BJ (cell line): ENCODE measurements at places on chromosomes 6 and 20. TPM values are rescaled to one million over a fixed set of nuclear protein-coding genes. Genes with fewer than 3 reads are reported as not detected.

RSPH9 gene
- 0.65 and 0.77 TPM in 2 replicates for polyA plus RNA-seq

GRCh38 chr6:30100154-30100553, 12.7 kb downstream of the TRIM31 start:
- no peak for DNase-seq

GRCh38 chr6:15287670-15288375, 42.0 kb downstream of the JARID2 start:
- DNase-seq, result no peak

- DNase-seq, result no peak
Measured at GRCh38 chr6:113642714-113643406, 214.3 kb upstream of the MARCKS start.

BPIFB4 gene
- polyA plus RNA-seq, result not detected in 2 replicates

DNA sequence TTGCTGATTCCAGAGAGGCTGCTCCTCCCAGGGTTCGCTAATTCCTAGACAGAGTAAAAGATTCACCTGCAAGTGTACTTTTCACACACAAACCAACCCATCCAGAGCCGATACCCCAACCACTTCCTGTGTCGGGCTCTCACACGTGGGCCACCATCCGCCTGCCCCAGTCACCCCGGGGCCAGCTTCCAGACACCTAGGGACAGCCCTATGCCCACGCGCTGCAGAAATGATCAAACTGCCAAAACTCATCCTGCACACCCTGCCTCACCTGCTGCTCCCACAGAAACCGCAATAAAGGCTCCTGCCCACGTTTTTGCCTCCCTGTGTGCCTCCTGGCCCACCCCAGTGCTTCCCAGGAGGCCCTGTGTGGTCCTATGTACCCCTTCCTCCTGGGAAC, 59.5 kb downstream of the PSMG4 start:
- DNase-seq, result no peak

DNA sequence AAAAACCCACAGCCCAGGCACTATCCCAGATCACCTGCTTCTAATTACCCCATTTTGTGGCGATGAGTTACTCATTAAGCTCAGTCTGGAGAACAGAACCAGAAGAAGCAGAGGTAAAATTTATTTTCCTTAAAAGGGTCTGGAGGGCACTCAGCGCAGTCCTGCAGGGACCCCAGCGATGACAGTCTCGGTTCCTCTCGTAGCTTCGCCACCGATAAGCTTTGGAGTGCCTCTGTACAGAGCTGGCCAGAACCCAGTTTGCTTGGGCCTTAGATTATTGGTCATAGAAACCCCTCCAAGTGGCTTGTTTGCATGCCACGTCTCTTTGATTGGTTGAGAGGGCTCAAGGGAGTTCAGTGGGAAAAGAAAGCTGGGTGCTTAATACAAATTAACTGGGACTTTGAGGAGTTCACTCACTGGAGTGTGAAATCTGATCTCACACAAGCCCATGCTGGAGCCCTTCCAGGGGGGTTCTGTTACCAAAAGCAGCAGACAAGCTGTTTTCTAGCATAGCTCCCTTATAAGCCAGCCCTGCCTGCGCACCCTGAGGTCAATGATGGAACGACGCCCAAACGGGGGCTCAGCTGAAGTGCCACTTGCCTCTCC, 158.5 kb upstream of the ARID1B start:
- DNase-seq, result no peak

DNA sequence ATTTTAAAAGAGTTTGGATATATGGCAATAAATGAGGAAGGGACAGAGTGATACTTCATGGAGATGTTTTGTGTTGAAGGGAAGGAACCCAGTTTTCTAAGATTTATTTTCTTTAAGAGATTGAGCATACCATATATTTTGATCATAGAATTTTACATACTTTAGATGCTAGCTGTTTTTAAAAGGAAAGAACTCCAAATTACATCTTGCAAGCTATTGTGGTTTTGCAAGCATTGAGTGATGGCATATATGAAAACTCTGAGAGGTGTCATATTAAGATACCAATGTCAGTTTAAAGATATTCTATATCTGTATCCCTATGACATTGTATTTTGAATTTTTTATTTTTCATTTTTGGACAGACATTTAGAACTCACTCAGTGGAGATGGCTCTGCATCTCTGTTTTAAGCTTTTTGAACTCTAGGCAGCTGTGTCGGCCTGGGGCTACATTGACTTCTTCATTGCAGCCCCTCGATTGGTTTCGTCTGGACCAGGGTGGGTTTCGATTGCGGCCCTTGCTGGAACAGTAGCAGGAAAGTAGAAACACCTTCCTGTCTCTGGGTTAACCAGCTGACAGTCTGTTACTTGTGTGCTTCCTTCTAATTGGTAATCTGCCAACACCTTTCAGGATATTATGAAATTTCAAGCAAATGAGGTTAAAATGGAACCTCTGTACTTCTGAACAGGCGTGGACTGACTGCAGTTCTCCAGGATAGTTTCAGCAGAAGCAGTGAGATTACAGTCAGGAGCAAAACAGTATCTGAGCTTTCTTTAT, 14.0 kb downstream of the IGF2R start:
- DNase-seq, result no peak

GRCh38 chr20:51400051-51400926, 142.2 kb downstream of the NFATC2 start:
- no peak for DNase-seq

GRCh38 chr6:4268171-4268570, 132.8 kb upstream of the ECI2 start:
- no peak for DNase-seq

FAM209B gene
- polyA plus RNA-seq, result 0.33 TPM in 1 of 2 replicates, not detected in the other

RSPO3 gene
- polyA plus RNA-seq, result not detected in 2 replicates

GRCh38 chr20:59779656-59780380, 153.6 kb downstream of the SYCP2 start:
- no peak for DNase-seq

TRIM10 gene
- polyA plus RNA-seq, result not detected in 2 replicates

- peak; percentile 19 for DNase-seq
Measured at GRCh38 chr20:23412026-23412425, 9.3 kb downstream of the NAPB start.

TSBP1 gene
- not detected in 2 replicates for polyA plus RNA-seq
